Stimulated activated CD4-positive, alpha-beta T cell treated with anti-CD3 and anti-CD28 coated beads, Interleukin-4, amount 100 ng/mL, for 4 hours (primary cell): ENCODE measurements at places on chromosomes 1 and 21.

DNA sequence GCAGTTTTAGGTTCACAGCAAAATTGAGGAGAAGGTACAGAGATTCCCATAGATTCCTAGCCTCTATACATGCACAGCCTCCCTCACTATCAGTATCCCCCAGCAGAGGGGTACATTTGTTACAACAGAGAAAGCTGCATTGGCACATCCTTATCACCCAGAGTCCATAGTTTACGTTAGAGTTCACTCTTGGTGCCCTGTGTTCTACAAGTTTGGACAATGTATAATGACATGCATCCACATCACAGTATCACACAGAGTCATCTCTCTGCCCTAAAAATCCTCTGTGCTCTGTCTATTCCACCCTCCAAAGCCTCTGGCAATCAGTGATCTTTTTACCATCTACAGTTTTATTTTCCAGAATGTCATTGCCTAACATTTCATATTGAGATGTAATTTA is 22.3 kb upstream of the RGS16 start:
- no peak for DNase-seq

DNA sequence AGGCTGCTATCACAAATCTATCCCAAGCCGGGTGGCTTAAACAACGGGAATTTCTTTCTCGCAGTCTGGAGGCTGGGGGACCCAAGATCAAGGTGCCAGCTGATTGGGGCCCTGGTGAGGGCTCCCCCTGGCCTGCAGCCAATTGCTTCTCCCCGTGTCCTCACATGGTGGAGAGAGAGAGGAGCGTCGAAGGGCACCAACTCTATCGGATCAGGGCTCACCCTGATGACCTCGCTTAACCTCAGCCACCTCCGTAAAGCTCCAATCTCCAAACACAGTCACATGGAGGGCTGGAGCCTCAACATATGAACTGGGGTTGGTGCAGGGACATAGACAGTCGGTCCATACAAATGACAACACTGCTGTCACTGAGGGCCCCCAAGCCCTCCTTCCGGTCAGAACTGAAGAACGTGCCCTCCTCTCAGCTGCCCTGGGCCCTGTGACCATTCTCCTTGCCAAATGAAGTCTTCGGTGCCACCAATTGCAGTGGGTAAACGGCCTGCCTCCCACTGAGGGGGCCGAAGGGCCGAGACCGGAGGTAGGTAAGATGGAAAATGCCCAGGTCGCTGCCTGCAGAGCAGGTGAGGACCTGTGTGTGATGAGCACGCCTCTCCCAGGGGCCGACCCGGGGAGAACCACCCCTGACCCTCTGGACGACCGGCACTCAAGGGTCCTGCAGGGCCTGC is 211.0 kb downstream of the TOMM20 start:
- no peak for DNase-seq

GRCh38 chr21:15614766-15615165 is 115.0 kb upstream of the USP25 start:
- DNase-seq: no peak

DNA sequence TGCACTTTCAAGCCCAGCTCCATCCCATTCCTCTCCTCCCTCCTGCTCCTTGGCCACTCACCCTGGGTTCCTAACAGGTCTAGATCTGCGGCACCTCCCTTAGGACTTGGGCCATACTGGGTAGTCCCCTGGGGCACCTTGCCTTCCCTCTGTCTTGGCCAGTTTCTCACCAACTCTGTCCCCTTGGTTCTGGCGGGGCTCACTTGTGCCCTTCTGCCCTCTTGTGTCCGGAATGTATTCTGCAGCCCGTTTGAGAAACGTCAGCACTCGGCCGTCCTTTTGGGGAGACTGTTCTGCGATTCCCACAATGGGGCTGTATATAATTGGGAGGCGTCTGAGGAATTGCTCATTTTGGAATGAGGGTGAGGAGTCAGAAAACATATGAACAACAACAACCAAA is 162.4 kb downstream of the ZSCAN20 start:
- DNase-seq: peak; percentile 9

GRCh38 chr1:168170564-168171508 is 7.9 kb upstream of the TIPRL start:
- no peak for DNase-seq

DNA sequence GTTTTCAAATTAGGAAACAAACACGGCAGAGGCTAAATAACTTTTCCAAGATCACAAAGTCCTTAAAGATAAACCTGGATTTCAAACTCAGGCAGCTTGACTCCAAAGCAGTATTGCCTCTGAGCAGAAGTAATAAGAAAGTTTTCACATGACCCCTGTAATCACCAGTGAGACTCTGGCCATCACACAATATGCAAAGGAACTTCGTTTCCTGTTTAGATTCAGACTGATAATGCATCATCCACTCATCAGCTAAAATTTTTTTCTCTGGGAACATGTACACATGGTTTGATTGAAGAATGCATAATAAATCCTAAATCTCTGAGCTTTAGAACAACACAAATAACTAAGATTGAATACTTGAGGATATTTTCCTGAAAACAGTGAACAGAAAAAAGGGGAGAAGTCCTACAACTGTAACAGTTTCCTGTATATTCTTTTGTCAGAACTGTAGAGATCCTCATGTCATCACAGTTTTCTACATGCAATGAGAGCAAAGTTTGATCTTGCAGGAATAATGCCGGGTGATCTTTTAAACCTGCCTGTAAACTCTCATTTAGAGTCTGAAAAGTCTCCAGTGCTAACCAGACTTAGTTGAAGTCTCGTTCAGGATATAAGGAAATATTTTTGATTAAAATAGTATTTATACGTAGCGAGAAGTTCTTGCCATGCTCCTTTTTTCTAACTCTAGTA is 225.3 kb downstream of the SPATA17 start:
- no peak for DNase-seq

GRCh38 chr1:70436622-70437251 is 25.7 kb downstream of the CTH start:
- DNase-seq: no peak

GRCh38 chr1:37574834-37575480 is 18.2 kb downstream of the DNALI1 start:
- no peak for DNase-seq

- DNase-seq: no peak
Measured at GRCh38 chr21:44958471-44959191, 18.8 kb downstream of the SLX9 start.

GRCh38 chr1:167630568-167631385 is 745 bp downstream of the RCSD1 start:
- peak; percentile 34 for DNase-seq
